Eye (tissue), 1 donor: ENCODE measurements at places on chromosomes 11 and 22.

DNA sequence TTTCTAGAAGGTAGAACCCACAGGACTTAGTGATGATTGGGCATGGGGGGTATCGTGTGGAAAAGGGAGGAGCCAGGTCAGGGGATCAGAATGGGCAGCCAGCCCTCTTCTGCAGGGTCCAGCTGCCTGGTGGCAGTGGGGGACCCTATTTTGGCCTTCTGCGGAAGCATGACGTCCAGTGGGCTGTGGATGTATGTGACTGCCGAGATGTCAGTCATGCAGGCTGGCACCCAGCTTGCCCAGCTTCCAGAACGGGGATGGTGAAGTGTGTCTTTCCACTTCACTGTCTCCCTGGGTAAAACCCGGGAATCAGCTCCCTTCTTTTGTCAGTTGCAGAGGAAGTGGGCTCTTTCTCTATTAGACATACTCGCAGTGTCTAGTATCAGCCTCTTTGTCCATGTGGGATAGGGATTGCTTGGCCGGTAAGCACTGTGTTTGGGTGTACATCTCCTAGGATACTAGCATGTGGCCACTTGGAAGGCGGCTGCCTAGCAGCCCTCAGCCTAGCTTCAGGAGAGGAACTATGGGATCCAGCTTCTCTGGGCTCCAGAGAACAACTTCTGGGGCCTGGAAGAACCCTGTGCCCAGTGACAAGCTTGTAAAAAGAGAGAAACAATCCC lies 51.4 kb downstream of the GRIK4 start:
- peak; percentile 38 for DNase-seq

GRCh38 chr11:81331611-81332235 lies 1401.9 kb downstream of the FAM181B start:
- peak; percentile 4 for DNase-seq

DNA sequence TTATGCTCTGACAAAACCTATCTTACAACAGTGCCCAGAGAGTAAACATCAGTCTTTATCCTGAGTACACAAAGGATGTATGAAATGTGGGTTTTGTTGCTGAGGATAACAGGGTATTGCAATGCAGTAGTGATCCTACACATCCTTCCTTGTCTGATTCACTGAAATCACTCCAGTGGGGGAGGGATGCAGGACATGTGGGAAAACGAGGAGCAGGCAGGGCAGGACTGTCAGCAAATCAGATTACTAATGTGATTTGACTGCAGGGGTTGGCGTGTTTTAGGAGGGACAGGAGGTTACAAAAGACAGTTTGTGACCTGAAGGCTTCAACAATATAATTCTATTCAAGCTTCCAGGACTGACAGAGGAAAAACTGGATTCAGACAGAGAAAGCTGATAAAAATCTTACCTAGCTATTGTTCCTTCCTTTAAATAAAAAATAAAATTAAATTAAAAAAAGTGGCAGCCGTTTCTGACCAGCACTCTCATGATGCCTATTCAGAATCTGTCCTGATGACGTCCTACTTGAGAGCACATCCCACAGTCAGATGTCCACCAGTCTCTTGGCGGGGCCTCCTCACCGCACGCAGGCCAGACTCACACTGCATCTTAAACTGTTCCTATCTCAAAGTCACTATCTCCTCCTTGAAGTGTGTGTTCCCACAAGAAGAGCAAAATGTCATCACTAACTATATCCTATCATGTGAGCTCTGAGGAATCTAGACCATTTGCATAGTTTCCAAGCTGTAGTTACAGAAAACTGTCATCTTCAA lies 50.6 kb upstream of the MN1 start:
- peak; percentile 74 for DNase-seq

DNA sequence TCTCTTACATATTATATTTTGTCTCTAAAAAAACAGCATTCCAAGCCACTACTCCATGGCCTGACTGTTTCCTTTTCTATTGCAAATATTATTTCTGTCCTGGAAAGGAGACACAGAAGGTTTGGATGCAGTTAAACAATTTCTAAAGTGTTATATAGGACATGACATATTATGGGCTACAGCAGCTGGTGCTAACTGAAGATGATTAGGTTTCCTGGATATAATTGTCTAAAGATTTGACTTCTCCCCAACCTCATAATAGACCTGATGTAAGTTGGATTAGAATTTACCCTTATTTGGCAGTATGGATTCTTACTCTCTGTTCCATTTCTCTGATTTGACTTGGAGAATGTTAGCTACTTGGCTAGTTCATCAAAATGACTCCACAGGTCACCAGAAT lies 90.2 kb downstream of the BBOX1 start:
- DNase-seq = no peak

GRCh38 chr11:65571940-65572339 lies 398 bp upstream of the FAM89B start:
- peak; percentile 77 for DNase-seq

- no peak for DNase-seq
Measured at GRCh38 chr11:26112264-26112663, 219.7 kb upstream of the ANO3 start.

DNA sequence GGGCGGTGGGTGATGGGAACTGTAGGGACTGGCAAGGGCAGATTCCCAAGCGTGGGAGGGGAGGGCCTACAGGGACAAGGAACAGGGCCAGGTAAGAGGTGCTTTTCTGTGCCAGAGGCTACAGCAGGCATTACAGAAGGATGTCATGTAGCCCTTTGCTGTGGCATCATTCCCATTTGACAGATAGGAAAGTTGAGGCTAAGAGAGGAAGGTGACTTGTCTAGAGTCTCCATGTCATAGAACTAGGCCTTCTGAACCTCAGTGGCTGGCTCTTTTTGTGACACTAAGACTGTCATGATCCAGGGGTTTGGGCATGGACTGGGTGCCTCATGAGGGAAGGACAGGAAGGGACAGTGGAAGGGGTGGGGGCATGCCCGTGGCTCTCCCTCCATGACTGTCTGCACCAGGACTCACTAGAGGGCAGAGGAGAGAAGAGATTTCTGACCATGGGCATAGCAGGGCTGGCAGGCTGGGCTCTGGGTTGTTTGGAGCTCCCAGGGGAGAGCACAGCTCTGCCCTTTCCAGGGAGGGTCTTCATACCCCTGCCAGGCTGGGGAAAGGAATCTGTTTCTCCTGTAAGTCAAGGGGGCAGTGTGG lies 3.2 kb downstream of the MMP11 start:
- DNase-seq = no peak

- DNase-seq = no peak
Measured at GRCh38 chr22:24141586-24141985, 39.7 kb upstream of the SUSD2 start.

DNA sequence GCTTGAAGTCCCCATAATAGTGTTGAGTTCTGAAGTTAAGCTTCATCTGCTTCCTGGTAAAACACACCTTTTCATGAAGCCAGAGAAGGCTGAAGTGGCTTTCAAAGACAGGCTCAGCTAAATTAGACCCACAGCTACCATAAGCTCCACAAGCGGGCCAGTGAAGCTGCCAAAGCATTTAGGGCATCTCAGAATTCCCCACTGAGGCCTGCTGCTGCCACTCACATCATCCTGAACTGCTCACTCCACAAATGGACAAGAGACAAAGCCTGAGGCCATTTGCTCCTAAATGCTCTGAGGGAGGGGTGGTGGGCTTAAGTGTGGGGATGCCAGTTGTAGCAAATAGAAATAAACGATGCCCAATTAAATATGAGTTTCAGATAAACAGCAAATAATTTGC lies 14.6 kb downstream of the CCDC83 start:
- DNase-seq = peak; percentile 37

DNA sequence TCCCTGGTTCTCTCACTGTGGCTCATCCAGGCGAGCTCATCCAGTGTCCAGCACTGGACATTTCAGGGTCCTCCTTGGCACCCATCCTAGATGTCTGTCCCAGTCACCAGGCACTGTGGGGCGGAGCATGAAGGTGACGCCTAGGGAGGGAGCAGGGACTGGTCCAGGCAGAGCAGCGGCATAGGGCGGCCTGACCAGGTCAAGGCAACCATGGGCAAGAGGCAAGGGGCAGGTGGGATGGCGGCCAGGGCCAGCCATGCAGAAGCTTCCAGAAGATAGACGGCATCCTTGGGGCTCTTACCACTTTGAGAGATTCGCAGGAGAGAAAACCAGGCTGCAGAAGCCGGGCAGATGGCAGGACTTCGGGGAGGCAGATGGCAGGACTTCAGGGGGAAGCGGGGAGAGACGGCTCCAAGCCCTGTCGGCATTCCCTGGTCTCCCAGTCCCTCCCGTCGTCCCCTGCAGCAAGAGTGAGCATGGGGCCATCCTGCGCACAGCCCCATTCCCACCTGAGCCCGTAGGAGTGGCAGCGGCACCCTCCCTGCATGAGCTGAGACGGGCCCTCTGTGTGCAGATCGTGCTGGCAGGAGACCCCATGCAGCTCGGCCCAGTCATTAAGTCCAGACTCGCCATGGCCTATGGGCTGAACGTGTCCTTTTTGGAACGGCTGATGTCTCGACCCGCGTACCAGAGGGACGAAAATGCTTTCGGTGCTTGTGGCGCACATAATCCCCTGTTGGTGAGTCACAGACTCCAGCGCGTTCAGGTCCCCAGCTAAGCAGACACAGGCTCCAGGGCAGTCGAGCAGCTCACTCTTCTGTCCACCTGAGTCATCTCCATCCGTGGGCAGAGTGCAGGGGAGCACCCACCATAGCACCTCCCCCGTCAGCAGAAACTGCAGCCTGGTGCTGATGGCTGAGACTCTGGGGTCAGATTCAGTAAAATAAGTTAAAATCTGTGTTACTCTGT lies 20.1 kb upstream of the PANX2 start:
- DNase-seq = no peak

- DNase-seq = no peak
Measured at GRCh38 chr11:79110796-79111195, 330.0 kb downstream of the TENM4 start.
